ENCODE measurements at places on chromosomes 4 and X.

GRCh38 chr4:5969336-5969735 lies 48.9 kb downstream of the C4orf50 start:
- no peak for DNase-seq

DNA sequence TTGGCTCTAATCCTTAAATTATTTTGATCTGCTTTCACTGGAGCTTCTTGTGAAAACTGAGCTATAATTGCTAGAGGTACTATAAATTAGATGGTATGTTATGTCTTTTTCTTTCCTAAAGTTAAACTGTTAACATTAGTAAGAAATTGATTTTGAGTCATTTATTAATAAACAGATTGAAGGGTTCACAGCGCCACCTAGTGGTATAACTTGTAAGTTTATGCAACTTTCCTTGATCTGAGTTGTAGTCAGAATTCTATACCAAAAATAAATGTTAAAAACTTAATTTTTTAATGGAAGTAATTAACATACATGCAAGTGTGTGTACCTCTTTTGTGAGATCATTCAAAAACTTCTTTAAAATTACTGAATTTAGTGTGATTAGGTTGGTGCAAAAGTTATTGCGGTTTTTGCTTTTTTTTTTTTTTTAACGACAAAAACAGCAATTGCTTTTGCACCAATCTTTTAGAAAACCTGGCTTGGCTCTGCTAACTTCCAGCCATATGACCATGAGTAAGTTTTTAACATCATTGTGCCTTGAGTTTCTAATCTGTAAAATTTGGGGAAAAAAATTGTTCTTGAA lies 151.5 kb downstream of the CENPC start:
- peak; percentile 38 for DNase-seq

DNA sequence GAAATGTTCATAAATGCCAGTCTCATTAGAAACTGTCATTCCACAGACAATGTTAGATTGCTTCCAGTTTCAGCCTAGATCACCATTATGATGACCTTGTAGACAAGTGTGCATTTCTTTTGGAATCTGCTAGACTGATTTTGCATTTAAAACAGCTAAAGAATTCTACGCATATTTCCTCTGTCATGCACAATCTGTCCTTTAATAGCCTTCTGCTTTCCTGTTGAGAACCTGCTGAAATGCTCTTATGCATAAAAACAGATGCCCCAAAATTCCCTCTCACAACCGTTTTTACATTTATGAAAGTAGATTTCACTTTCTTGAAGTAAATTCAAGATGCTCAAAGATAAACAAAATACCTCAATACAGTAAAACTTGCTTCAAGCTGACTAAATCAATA lies 673.3 kb downstream of the GALNTL6 start:
- no peak for DNase-seq

DNA sequence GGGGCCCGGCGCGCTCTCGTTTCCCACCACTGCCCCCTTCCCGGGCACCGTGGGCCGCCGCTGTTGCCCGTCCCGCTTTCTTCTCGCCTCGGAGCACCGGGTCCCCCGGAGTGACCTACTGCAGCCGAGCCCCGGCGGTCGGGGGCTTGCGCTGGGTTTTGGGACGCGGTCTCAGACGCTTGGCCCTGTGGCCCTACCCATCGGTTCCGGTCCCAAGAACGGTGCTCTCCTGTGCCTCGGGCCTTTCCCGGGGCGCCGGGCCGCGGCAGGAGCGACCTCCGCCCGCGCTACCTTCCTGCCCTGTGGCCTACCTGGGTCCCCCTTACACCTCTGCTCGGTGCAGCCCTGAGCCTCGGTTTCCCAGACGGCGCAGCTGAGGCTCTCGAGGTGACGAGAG lies 21.6 kb upstream of the HMX1 start:
- DNase-seq, result no peak

GRCh38 chr4:68569466-68570121 lies 6.5 kb downstream of the UGT2B17 start:
- DNase-seq, result no peak

DNA sequence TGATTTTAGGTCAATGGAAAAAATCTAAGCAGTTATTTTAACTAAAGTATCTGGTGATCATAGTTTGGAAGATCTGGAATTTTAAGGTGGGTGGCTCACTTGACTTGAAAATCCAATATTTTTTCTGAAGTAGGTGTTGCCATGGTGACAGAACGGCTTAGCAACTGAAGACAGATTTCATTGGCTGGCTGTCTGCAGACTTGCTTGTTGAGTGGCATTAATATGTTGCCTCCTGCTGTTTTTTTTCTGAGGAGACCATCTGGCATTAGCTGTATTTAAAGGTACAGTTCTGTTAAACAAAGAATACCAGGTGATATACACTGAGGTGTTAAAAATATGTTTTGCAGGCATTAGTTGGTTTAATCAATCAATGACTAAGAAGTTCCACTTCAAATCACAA lies 19.8 kb downstream of the CPE start:
- DNase-seq, result no peak

DNA sequence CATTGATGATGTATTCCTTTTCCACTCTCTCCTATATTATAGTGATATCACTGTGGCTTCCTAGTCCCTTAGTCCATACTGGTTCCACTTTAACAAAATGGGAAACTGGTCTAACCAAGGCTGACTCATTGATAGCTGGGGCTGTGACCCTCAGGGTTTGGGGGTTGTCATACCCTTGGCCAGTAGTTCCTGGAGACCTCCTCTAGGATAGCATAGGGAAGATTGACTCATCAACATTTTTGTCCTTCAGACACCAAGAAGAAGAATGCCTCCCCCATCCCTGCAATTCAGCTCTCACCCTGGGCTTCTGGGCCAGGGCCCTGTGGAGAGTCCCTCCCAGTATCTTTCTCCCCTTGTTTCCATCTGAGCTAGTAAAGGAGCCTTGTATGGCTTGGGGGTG lies 68.8 kb upstream of the PRPS1 start:
- peak; percentile 66 for DNase-seq

DNA sequence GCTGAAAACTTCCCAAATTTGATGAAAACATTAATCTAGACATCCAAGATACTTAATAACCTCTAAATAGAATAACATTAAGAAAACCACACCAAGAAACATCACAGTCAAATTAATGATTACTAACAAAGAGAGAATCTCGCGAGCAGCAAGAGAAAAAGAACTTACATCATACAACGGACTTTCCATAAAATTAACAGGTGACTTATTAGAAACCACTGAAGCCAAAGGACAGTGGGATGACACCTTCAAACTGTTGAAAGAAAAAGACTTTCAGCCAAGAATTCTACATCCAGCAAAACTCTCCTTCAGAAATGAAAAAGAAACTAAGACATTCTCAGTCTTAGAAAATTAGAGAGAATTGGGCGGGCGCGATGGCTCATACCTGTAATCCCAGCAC lies 232.0 kb downstream of the SNCA start:
- no peak for DNase-seq

GRCh38 chrX:120334151-120334550 lies 22.9 kb upstream of the TMEM255A start:
- DNase-seq, result no peak

GRCh38 chr4:14225688-14226207 lies 598.2 kb upstream of the BOD1L1 start:
- no peak for DNase-seq

DNA sequence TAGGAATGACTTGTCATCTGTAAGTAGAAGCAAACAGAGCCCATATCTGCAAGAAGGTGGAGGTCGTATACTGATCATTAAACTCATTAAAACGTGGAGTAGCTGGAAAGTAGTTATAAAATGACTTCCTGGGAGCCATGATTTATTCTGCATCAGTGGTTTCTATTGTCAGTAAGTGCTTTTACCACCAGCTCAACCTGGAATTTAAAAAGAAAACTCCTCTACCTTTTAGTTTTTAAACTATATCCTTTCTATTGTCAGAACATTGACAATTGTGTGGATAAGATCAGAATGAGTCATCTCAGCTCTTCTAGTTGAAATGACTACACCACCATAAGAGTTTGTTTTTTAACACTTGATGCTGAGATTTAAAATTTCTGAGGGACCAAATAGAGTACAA lies 651.2 kb upstream of the GALNT7 start:
- no peak for DNase-seq

GRCh38 chrX:63514569-63515080 lies 163.5 kb upstream of the SPIN4 start:
- DNase-seq, result peak; percentile 1

DNA sequence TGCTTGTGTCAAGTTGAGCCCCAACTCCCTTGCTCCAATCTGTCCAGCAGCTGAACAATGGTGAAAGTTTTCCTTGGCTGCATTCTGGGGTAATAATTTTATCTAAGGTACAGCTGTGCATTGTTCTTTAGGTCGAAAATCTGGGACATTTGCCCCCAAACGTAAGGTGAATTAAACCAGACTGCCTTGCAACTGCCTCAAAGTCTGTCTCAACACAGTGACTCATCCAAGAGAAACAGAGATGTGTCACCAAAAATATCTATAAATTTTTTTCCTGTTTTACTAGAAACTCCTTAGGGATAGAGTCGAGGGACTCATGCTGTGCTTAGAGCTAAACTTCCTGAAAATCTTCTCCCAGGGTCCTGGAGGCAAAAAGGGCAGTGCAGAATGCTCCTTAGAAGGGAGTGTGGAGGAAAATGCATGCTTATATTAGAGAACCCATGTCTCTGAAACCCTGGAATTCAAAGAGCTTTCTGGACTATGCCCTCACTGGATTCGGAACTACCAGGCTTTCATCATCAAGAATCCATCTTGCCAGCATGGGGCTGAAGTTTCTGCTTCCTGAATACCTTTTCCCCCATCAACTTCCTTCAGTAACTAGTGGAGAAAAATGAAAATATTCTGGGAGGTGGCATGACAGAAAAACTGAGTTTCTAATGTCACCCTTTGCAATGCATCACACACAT lies 115.7 kb downstream of the PALLD start:
- peak; percentile 75 for DNase-seq

GRCh38 chr4:62394766-62395165 lies 1194.6 kb downstream of the ADGRL3 start:
- no peak for DNase-seq

DNA sequence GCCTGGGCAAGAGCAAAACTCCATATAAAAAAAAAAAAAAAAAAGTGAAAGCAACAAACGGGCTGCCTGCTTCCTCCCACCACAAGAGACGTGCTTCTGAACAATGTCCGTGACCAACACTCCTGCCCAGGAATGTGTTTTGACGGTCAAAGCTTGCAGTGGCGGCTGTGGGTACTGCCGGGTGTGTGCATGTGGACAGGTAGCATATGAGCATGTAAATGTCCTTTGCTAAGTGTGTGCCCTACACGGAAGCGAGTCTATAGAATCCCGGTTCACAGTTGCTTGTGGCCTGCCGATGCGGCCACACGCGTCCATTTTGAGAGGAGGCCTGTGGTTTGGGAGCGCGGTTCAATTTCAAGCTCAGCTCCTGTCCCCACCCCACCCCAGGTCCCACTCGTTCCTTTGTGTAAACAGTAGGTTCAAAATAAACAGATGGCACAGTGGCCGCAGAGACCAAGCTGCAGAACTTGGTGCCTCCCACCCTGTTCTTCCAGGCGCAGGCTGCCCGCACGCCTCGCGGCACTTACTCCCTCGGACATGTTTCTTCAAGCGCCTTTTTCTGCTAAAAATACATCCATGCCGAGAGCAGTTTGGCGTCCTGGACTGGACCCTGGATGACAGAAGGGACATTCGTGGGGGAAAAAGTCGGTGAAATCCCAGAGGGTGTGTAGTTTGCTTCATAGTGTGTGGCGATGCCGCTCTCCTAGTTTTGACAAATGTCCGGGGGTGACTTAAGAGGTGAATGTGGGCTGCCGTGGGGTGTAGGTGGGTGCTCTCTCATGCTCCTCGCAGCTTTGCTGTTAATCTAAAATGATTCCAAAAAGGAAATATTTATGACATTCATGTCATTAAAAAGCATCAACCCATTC lies 11.5 kb upstream of the NKX1-1 start:
- no peak for DNase-seq

DNA sequence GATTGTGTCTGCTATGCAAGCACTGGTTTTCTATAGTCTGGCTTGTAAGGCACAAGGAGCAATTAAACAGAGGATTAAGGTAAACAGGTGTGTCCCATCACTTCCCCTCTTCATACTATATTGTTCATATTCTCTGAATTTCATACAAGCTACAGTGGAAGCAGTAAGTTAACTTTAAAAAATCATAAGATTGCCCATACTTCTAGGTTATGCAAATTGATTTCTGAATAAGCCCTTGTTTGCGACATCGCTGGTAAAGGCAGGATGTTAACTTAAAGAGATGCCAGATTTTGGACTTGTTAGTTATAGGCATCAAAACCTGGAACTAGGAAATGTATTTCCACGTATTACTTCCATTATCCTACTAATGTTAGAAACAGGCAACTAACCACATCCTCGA lies 1.0 kb upstream of the TMEM131L start:
- no peak for DNase-seq

GRCh38 chr4:86938771-86939520 lies 4.1 kb downstream of the AFF1 start:
- no peak for DNase-seq

DNA sequence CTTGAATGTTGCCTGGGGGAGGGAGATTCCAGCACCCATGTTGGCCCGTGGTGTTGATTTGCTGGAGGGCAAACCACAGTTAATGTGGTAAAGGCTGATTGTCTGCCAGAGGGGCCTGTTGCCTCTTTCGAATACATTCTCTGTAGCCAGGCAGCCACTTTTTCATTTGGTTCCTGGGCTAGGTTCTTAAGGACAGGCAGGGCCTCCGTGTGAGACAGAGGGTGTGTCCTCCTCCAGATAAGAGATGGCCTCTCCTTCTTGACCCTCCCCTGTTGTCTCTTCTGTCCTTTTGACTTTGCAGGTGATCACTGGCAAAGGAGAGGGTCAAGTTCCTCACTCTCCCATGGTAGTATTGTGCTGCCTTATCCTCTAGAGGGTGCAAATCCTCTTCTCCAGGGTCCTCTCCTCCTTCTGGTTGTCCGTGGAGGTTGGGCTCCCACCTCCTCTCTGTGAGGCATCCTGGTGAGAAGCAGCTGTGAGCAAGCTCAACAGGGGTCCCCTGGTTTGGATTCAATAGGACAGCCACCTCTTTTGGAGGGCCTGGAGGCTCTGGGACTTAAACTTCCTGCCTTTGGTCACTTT lies 44.9 kb downstream of the ZNF182 start:
- DNase-seq, result peak; percentile 4

DNA sequence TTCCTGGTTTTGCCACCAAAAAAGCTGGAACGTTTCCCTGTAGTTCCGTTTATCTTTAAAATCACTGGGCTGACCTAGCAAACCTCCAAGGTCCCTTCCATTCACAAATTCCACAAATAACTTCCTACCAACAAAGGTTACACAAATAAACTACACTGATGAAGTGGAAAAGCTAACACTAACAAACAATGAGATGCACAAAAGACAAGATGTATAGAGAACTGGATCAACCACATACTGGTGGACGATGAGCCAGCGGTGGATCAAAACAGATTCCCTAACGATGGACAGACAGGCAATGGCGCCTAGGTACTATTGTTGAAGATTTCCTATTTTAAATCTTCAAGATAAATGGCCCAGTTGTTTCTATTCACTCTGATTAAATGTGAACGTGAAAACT lies 15.5 kb downstream of the AFAP1 start:
- peak; percentile 59 for DNase-seq
